ENCODE measurements at places on chromosomes 16 and 17.

DNA sequence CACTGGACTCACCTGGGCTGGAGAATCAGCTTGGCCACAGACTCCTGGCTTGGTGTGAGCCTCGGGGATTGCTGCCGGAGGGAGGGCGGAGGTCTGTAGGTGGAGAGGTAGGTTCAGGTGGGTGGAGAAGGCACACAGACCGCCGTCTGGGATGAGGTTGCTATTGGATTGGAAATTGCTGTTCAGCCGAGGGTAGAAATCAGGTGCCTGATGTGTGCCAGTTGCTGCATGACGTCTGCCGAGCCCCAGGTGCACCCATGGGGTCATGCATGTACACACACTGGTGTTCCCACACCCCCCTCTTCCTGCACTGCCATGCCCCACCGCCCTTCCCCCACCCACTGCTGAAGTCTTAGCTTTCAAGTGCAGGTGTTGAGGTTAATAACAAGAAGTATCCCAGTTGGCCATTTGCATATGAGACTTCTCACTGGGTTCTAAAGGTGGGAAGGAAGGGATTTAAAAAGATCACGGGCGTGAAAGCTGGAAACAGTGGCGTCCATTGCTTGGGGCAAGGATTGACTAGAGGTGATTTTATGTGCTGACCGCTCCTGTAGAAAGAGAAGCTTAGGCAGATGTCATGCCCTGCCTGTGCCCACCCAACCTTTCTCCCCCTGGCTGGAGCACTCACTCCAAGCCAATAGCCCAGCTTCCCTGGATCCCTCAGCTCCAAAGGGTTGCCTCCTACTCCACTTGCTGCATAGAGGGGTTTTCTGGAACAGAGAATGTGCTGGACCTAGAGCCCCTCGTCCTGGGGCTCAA is 193.6 kb downstream of the CCDC182 start:
- no peak for DNase-seq

GRCh38 chr16:74657870-74658642 is 8.6 kb downstream of the RFWD3 start:
- no peak for DNase-seq

GRCh38 chr16:72736074-72736473 is 311.9 kb downstream of the ZFHX3 start:
- no peak for DNase-seq

DNA sequence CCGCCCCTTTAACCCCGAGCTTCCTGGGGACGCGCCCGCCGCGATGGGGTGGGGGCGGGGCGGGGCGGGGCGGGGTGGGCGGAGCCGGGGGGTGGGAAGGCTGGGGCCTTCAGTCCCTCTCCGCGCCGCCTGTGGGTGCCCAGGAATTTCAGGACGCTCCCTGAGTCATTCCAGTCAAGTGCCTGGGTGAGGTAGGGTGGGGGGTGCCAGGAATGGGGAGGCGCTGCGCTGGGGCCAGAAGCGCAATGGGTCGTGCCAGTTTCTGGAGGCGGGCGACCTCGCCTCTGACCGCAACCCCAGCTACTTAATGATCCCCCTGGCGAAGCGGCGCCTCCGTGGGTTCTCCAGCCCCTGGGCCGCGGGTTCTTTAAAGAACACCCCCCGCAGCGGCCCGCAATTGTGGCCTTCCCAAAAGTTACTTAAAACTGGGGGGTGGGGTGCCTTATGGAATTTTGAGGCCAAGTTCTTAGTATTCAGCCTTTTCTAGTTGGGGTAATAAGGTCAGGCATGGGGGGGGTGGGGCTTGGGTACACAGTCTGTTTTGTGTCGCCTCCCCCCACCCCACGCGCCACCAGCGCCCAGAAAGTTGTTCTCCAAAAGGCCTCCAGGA is 826 bp upstream of the GSE1 start:
- no peak for DNase-seq

DNA sequence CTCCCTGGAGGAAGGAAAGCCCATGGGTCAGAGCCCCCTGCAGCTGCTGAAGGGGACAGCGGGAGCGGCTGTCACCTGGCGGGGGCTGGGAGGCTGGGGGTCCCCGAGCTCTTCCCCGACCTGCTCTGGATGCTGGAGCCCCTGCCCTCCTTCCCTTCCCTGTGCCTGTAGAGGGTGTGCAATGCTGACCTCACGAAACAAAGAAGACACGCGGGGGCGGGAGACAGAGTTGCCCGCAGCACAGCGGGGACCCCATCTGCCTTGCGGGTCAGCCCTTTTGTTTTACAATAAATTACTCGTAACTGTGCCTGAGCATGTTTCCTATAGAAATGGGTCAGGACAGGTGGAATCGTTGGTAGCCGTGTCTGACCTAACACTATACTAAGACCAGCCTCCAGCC is 6.3 kb downstream of the SECTM1 start:
- DNase-seq: no peak

GRCh38 chr17:51456942-51457341 is 196.6 kb downstream of the UTP18 start:
- no peak for DNase-seq

DNA sequence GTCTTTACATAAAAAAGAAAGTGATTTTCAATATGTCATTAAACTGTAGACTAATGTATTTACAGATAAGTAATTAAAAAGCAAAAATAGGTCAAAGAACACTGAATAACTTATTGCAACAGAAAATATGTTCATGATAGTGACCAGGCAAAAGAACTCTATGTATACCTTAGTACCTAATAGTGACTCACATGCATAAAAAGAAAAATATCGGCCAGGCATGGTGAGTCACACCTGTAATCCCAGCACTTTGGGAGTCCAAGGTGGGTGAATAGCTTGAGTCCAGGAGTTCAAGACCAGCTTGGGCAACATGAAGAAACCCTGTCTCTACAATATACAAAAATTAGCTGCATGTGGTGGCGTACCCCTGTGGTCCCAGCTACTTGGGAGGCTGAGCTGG is 33.0 kb upstream of the TOM1L1 start:
- no peak for DNase-seq

- no peak for DNase-seq
Measured at GRCh38 chr17:30225919-30226553, 9.5 kb downstream of the SLC6A4 start.

DNA sequence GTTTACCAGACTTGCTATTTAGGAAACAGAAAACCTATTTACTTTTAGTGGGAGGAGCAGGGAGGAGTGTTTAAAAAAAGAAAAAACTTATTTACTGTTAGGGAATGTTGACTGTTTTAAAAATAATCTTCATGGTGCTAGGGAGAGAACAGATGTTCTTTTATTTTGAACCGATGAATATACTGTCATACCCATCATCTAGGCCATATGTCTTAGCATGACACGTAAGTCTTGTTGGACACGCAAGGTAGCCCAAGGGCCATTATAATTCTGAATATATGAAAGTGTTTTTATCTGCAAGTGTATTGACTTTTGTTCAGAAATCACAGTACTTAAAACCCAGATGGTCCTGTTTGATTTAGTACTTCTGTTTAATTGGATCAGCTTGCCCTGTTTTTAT is 11.6 kb downstream of the WIPF2 start:
- DNase-seq: no peak

DNA sequence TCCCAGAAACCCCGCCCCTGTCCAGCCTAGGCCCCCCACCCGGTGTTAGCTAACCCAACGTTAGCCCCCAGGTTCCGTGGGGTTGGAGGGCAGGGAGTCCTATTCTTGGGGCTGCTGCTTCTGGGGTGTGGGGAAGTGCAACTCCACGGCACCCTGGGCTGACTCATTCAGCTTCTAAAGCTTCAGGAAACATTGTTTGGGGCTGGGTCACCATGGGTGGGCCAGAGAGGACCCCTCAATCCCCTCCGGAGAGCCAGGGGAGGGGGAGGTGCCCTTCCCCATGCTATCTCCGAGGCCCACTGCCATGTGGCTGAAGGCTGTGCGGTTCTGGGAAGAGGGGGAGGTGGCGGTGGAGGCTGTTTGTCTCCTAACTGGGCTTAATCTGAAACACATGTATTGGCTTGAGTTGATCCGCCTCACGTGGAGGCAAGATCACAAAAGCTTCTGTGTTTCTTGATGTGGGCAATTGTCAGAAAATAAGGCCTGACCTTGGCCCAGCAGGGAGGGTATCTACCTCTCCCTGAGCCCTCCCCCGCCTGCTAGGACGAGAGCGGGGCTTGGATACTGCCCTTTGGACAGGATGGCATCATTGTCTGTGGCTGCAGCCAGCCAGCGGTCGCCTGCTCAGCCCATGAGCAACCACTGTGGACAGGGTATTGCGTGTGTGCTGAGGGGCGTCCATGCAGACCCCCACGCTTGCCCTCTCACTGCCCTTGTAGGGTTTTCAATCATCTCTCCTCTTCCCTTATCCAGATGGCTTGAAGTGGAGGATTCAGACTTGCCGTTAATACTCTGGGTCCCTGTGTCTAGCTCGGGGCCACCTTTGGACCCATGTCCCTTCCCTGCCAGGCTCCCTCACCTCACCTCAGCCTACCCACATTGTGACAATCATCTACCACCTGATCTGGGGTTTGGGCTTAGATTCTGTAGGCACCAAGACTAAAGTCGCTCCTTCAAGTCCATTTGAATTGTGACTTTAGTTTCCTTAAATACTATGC is 1.3 kb downstream of the SERPINF1 start:
- DNase-seq: no peak

GRCh38 chr16:11225677-11226549 is 30.1 kb downstream of the SOCS1 start:
- DNase-seq: no peak

DNA sequence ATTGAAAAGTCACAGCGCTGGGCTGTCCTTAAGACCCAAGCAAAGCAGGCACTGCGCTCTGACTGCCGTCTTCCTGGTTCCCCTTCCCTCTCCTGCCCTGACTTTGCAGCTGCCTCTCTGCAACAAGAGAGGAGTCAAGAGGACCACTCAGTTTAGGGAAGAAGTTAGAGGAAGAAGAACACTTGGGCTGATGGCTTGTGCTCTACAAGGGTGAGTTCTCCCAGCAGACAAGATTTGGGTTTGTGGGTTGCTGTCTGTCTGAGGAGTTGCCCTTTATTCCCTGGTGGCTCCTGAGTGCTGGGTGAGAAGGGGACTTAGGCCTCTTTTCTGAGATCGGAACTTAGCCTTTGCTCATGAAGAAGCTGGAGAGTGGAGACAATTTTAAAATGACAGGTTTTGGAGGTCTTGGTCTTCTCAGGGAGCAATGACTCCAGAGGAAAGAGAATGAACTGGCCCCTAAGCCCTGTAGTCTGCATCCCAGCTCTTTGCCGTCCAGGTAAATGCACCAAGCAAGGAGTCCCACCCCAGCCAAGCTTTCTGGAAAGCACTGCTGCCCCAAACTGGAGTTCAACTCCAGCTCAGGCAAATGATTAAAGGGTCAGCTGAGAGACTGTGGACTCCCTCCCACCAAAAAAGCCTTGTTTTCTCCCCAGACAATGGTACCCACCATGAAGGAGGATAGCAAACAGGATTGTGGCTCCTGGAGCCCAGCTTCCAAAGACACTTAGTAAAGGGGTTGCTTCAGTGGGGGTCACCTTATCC is 2.7 kb upstream of the HOXB9 start:
- DNase-seq: no peak

DNA sequence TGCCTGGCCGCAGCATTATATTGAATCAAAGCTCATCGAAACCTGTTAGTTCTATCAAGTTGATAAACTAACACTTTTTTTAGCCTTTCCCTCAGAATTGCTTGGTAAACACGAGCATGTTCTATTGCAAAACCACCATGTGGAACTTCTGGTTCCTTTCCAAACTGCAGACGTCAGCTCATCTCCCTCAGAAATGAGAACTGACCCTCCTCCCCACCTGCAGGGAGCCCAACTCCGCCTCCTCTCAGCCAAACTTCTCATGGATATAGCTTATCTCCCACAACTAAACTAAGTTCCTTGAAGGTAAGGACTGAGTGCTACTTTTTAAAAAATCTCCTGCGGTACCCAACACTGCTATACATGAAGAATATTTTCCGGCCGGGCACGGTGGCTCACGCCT is 6.7 kb downstream of the SHMT1 start:
- no peak for DNase-seq

GRCh38 chr17:17682293-17682736 is 1.1 kb downstream of the RAI1 start:
- DNase-seq: no peak

DNA sequence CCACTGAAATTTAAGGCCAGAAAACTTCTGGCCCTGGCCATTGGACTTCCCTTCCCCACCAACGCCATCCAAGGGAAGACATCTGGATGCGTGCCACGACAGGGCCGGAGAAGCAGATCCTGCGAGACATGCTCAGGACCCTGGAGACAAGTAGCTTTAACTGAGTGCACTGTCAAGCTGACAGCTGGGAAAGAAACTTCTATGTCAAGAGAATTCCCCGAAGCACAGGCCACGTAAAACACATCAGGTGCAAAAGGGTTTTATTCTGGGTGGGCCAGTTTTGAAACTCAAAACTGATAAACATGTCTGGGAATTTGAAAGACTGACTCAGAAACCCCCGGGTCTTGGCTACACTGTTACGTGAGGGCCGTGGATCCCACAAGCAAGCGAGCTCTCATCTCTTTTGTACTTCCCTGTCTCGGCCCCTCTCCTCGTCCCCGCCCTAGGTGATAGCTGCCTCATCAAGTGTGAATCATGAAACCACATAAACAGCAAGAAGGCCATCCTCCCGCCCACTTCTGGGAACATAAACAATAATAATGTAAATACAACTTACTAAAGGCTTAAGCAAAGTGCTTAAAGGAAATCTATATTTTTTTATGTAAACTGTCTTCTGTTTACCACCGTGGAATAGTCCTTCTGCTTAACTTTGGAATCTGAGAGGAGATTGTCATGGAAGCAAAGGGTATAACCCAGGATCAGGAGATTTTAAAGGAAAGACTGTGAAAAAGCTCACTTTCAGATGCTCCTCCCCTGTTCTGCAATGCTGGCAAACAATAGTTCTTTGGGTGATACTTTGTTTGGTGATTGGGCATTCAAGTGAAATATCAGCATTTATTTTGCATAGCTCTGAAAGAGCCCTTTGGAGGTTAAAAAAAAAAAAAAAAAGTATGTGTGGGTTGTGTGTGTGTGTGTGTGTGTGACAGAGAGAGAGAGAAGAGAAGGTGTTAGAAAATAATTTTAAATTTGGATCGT is 406.0 kb upstream of the MAF start:
- DNase-seq: no peak

- no peak for DNase-seq
Measured at GRCh38 chr17:61583242-61583641, 7.8 kb downstream of the NACA2 start.

- no peak for DNase-seq
Measured at GRCh38 chr17:82497483-82498405, 21.8 kb upstream of the FOXK2 start.

DNA sequence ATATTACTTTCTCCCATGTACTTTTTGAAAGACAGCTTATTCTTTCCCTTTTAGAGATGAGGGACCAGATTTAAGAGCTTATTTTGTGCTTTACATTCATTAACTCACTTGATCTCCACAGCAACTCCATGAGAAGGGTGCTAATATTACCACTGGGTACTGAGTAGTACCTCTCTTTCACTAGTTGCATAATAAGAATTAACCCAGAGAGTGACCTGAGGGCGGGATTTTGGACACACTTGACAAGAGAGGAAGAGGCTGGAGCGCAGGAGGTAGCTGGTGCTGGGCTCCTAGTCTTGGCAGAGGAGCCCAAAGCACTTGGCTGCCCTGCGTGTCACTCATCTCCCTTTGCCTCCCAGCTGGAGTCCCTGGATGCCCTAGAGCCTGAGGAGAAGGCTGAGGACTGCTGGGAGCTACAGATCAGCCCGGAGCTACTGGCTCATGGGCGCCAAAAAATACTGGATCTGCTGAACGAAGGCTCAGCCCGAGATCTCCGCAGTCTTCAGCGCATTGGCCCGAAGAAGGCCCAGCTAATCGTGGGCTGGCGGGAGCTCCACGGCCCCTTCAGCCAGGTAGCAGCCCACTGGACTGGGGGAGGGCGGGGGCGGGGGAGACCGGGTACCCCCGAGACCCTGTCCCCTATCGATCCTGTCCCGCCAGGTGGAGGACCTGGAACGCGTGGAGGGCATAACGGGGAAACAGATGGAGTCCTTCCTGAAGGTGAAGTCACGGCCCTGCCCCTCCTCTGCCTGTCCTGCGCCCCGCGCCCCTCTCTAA is 1.7 kb upstream of the MAZ start:
- DNase-seq: no peak

All from cortex of kidney (tissue), 1 donor.